HT1080 (cell line): ENCODE measurements at places on chromosomes 5 and 9.
A peak's percentile ranks its signal among the peaks of the same experiment; 100 is the strongest.

GRCh38 chr9:122374885-122375420 is 4.1 kb downstream of the PTGS1 start:
- no peak for DNase-seq

GRCh38 chr5:98872674-98873073 is 56.1 kb downstream of the CHD1 start:
- peak; percentile 56 for DNase-seq

- DNase-seq: no peak
Measured at GRCh38 chr9:7988644-7989280, 189.2 kb upstream of the DMAC1 start.

DNA sequence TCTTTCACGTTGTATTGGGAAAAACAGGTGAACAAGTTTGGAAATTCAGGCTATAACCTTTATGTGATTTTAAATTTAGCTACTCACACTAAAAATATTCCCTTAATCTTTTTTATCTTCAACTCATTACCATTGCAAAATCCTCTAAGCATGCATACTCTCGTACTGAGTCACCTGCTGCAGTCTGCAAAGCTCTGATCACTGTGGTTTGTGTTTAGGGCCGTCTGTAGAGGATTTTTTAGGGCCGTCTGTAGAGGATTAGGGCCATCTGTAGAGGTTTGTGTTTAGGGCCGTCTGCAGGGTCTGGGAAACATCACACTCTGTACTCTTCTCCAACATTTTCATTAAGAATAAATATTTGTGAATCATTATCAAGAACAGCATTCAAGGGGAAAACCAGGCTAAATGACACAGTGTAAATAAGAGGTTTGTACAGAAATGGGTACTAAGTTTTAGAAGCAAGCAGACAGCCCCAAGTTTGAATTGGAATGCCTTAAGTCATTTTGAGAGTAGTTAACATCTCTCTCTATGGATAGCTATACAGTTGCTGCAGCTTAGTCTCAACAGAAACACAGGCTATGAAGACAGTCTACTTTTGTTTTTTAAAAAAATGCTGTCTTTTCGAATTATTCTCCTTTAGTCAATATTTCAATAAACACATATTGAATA is 155.0 kb upstream of the TSLP start:
- DNase-seq: peak; percentile 84

- no peak for DNase-seq
Measured at GRCh38 chr5:179308563-179309382, 36.5 kb downstream of the ADAMTS2 start.

DNA sequence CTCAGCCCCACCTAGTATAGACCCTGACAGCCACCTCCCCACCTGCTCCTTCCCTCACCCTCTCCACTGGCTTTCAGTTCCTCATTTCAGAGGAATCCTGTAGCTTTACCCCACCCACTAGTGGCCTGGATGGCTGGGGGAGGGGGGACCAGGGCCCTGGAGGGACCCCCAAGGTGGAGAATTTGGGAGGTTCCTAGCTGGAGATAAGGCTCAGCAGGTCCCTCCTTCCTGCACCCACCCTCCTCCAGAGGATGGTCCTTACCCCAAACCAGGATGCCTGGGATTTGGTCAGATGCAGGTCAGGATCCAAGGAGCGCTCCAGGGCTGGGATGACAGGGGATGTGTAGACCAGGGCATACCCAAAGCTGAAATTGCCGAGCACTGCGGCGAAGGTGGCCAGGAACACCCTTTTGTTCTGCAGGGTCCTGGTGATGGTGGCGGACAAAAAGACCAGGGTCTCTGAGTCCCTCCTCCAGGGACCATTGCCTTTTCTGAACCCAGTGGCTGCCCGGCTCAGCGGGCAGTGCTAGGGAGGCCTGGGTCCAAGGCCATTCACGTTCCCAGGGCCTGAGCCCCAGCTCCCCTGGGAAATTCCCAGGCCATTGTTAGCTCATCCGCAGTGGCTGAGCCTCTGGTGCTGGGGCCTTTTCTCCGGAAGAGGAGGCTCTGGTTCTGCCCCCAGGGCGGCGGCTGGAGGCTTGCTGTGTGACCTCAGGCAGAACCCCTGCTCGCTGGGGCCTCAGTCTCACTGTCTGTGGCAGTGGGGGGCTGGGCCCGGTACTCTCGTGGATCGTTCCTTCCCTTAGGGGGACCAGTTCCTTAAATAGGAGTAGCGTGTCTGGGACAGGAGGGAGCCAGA is 678 bp downstream of the SLC2A6 start:
- DNase-seq: no peak

DNA sequence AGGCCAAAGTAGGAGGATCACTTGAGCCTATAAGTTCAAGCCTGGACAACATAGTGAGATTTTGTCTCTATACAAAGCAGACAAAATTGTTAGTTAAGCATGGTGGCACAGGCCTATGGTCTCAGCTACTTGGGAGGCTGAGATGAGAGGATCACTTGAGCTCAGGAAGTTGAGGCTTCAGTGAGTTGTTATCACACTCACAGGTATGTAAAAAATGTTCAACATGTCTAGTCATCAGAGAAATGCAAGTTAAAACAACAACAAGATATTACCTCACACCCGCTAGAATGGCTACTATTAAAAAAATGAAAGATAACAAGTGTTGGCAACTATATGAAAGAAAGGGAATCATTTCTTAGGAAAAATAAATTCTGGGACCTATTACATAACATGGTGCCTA is 341.5 kb upstream of the ST8SIA4 start:
- DNase-seq: no peak

GRCh38 chr9:109560470-109561132 is 62.5 kb upstream of the PTPN3 start:
- DNase-seq: peak; percentile 15

GRCh38 chr5:40361378-40361777 is 318.3 kb upstream of the PTGER4 start:
- no peak for DNase-seq

GRCh38 chr9:123175854-123176629 is 92.3 kb downstream of the STRBP start:
- DNase-seq: peak; percentile 14

DNA sequence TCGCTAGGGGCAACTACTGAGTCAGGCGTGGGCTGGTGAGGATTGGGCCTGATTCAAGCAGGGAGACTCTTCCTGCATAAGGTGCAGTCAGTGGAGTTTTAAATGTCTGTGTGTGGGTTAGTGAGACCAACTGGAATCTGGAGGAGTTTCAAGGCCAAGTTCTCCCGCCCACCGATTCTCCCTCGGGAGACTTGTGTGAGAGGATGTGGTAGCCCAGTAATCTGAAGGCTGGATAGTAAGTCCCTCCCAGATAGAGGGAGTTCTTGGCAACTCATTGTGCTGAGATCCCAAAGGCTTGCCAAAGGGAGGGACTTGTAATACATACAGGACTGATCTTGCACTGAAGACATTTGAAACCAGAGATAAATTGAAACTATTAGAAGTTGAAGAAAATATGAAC is 51.8 kb downstream of the WDR36 start:
- peak; percentile 81 for DNase-seq

DNA sequence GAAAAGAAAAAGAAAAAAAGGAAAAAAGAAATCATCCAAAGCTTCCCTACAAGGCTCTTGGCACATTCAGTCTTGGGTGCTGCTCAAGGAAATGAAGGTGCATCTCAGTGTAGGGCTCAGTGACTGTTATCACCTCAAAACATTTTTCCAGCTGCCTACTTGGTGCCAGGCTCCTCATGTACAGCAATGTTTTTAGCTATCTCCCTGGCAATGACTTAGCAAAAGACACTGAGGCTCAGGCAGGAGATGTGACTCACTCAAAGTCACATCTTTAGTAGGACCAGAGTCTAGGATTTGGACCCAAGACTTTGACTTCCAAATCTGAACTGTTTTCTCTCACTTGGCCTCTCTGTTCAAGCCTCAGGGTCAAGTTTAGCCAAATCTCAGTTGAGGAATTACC is 264.2 kb downstream of the CRB2 start:
- DNase-seq: peak; percentile 8

- no peak for DNase-seq
Measured at GRCh38 chr9:1882711-1883403, 132.3 kb upstream of the SMARCA2 start.

DNA sequence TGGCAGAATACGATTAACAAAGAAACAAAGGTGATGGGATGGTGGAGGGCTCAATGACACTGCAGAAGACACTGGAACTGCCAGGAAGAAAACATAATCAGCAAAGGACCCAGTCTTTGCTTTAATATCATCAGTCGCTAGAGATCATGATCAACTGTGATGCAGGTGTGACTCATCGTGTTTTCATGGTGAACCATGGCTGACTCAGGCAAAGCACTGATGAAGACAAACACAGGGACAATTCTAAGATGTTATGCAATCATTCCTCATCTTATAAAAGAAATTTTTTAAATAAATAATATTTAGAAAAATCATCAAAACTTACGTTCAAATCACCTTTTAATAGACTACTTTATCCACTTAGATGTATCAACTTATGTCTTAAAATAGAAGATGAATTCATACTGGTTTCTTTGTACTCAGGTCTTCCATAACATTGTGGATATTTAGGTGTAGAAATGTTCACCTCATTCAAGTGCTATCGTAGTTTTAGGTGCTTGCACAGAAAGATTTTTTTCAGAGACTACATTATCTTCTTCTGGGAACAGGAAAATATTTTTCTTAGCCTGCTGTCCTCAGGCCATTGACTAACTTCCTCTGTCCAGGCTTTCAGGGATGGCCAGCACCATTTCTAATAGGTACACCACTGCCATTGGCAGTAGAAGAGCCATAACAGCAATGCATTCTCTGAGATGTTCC is 673.4 kb upstream of the MEF2C start:
- DNase-seq: peak; percentile 85

- DNase-seq: no peak
Measured at GRCh38 chr5:168659286-168659847, 80.2 kb upstream of the PANK3 start.

GRCh38 chr9:91557327-91557726 is 133.7 kb upstream of the NFIL3 start:
- DNase-seq: no peak

DNA sequence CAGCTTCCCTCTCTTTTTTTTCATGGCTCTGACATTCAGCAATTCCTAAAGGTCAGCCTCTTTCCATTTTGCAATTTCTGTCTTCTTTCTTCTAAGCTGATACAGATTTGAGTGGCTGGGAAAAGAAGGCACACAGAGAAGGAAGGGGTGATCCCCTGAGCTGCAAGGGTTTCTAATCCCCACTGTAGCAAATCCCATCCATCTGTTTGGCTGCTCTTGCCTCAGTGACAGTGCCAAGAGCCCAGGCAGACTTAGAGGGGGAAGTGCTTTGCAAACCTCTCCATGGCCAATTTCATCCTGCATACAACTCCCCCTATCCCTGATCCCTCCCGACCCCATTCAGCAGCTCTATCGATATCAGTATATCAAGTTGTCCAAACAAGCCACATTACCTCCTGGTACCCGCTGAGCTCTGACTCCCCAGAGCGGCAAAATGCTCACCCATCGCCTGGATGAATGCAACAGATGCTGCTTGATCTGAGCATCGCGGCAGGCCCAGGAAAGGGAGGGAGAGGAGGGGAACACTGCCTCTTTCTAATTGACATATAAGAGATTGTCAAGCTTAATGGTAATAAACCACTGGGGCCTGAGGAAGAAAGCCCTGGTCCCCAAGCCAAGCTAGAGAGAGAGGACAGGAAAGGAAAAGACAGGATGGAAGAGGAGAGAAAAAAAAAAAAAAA is 268.9 kb downstream of the ASTN2 start:
- DNase-seq: no peak

DNA sequence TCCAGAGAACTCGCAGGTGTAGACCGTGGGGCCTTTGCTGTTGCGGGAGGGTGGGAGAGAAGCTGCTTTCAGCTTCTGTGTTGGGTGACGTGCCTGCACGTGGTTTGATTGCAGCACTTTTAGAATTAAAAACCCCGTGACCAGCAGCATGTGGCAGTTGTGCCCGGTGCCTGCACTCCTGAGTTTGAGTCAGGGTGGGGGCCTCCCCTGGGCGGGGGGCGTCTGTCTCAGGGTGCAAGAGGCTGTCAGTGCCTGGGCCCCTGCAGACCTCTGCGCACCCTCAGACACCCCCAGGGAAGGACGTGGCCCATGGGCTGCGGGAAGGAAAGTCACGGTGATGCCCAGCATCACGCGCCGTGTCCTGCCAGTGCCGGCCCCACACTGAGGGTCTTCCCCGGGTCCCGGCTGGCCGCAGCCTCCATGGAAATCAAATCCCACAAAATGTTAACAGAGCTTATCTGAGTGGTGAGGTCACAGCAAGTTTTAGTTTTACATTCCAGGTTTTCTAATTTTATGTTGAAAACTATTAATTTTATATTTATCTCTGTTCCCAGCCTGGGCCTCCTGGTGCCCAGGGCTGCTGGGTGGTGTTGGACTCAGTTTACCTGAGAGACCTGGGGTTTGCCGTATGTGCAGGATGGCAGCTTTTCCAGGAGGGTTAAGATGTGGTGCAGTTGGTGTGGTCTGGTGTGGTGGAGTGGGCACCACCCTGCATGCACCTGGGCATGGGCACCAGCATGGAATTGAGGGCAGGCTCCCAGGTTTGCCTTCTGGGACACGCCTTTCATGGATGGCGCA is 33.3 kb downstream of the AHRR start:
- no peak for DNase-seq

GRCh38 chr5:103245761-103246160 is 12.8 kb upstream of the MACIR start:
- DNase-seq: no peak

DNA sequence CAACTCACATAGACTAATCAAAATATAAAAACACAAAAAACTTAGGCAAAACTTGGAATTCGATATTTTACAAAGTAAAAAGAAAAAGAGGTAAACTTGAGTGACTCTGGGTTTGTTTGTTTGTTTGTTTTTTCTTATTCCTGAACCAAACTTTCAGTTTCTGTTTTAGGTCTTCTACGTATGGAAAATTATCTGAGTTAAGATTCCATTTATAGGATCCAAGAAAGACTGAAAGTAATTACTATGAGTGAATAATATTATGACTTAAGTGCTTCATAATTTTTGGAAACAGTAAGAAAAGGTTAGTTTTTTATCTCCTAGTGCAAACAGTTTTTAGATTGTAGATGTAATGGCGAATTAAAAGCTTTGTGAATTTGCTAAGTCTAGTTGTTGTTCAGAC is 13.2 kb downstream of the ST8SIA4 start:
- no peak for DNase-seq

- DNase-seq: no peak
Measured at GRCh38 chr9:129497813-129498450, 123.0 kb downstream of the C9orf50 start.

GRCh38 chr9:127360250-127360649 is 36.7 kb upstream of the SLC2A8 start:
- peak; percentile 70 for DNase-seq

GRCh38 chr5:117144086-117144485 is 569.5 kb upstream of the SEMA6A start:
- no peak for DNase-seq
